ENCODE measurements at places on chromosomes 7 and 10.

GRCh38 chr10:29540016-29540415 lies 94.8 kb downstream of the SVIL start:
- DNase-seq, result no peak

DNA sequence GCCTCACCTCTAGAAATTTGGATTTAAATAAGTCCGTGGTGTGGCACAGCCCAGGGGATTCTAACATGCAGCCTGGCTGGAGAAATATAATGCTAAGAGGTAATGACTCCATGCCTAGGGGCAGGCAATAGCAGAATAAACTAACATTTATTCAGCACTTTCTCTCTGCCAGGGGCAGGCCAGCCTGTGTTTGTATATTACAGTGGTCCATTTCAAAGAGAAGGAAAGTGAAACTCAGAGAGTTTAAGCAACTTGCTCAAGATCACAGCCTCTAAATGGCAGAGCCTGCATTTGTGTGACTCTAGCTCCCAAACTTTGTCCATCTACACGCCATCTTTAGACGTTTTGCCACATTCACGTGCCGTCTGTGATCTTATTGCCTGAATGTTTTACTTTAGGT lies 6.7 kb upstream of the LRRC18 start:
- DNase-seq, result no peak

DNA sequence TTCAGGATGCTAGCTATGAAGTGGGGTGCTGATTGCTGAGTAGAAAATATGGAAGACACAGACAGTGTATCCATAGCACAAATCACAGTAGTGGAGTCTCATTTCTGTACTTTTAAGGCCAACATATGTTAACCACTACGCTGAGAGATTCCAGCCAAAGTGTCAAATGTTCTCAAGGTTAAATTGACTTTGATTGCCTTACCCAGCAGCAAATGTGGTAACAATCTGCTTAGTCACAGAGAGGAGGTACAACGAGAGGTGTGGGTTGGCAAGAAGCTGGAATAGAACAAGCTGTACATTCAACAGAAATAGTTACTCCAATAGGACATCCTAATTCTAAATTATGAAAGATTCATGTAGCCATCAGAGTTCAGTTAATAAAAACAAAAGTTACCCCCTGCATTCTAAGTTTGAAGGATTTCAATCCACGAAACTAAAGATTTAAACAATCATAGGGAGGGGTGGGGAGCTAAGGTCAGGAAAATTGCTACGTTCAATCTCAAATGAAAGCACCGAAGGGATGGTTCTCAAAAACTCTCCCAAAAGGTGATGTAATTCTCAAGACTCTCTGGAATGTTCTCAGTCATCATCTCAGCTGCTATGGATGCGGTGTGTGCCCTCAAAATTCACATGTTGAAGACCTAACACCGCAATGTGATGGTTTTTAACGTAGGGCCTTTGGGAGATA lies 137.0 kb downstream of the ETV1 start:
- DNase-seq, result no peak

DNA sequence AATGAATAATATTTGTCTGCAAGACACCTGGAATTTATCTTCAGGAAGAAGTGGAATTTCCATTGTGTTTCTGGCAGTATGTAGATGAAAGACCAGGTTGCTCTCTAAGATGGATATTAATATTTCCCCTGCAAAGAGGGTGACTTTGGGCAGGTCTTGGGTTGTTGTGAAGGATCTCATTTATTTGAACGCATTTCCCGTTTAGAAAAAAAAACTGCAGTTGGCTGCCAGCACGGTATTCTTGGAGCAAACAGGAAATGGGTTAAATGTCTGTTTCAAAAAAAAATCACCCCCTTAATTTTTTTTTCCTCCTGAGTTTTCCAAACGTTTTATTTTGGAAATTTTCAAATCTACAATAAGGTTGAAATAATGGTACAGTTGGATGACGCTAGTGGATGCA lies 11.5 kb downstream of the EIF4H start:
- no peak for DNase-seq

- no peak for DNase-seq
Observed at GRCh38 chr10:114605155-114605797, 52.8 kb downstream of the ABLIM1 start.

- DNase-seq, result no peak
Observed at GRCh38 chr10:6382081-6382480, 179.3 kb downstream of the PFKFB3 start.

GRCh38 chr10:115209133-115209532 lies 116.0 kb downstream of the ATRNL1 start:
- no peak for DNase-seq

DNA sequence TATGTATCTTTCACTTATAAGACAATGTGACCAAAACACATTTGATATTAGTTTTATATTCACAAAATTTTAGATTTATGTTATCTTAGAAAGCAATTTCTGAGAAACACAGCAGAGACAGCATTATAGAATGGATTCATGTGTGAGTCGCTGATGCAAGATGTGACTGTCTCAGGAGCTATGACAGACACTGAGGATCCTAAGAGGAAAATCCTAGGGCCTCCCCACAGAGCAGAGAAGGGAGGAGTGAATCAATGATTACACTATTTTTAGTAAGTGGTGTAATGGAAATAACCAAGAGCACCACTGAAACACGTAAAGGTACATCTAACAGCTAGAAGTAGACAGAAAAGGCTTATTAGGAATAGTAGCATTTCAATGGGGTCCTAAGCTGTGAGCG lies 204.0 kb upstream of the PTN start:
- DNase-seq, result no peak

GRCh38 chr10:31875608-31876007 lies 53.0 kb downstream of the ARHGAP12 start:
- DNase-seq, result no peak

Measured in stimulated activated CD8-positive, alpha-beta memory T cell treated with anti-CD3 and anti-CD28 coated beads, Interleukin-2, amount 100 ng/mL, for 48 hours (primary cell).